ENCODE measurements at places on chromosomes 3 and 15. TPM values are rescaled to one million over a fixed set of nuclear protein-coding genes. Genes with fewer than 3 reads are reported as not detected.
A peak's percentile ranks its signal among the peaks of the same experiment; 100 is the strongest.

DNA sequence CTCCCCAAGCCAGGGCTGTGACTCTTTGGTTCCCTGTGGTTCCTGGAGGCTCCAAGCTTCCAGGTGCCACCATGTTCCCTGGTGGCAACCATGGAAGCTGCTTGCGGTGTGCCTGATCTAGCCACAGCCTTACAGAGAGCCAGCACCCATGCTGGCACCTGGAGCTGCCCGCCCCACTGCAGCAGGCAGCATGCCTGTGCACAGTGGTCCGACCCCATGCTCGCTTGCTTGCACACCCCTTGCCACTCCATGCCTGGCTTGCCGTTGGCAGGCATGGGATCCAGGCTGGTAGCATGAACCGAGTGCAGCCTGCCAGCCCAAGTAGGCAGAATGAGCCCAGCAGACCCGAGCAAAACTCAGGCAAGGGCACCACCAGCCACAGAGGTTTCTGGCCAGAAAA, 53.9 kb downstream of the SLMAP start:
- no peak for DNase-seq

GRCh38 chr3:112745567-112746248, 101.0 kb downstream of the CD200R1L start:
- DNase-seq, result no peak

- DNase-seq, result no peak
These were observed 5.2 kb upstream of the GNAI2 start for GRCh38 chr3:50230794-50231125.

DNA sequence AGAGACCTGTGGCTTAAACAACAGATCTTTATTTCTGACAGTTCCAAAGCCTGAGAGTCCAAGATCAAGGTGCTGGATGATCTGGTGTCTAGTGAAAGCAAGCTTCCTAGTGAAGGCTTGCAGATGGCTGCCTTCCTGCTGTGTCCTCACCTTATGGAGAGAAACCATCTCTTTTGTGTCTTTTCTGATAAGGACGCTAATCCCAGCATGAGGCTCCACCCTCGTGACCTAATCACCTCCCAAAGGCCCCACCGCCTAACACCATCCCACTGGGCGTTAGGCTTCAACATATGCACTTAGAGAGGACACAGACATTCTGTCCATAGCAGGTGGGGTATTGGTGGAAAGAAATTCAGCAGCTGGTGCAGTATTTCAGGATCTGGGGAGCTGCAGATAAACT, 19.8 kb upstream of the LYSMD4 start:
- no peak for DNase-seq

The TUSC7 gene
- not detected for total RNA-seq

DNA sequence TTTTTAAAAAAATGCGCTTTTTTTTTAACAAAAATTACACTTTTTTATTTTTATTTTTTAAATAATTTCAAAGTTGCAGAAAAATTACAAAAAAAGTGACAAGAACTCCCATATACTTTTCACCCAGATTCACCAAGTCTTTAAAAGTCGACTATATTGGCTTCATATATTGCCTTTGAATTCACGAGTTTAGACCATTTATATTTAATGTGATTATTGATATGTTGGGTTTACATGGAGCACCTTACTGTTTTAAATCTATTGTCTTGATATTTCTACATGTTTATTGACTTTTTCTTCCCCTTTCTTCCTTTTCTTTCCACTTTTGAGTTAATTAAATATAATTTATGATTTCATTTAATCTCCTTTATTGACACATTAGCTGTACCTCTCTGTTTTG, 127.2 kb downstream of the OPA1 start:
- DNase-seq, result no peak

DNA sequence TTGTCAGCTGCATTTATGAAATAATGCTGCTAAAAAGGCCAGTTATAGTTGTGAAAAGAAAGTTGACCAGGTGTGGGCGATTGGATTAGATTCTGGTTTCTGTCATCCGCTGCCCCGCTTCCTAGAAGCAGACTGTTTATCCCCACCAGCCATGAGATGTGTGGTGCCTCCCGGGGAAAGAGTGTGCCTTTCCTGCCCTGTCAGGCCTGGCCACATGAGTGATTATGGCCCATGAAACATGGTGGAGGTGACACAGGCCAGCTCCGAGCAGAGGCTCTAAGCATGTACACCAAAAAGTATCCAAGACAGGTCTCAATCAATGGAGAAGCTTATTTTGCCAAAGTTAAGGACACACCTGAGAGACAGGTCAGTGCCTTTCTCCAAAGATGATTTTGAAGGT, 85.4 kb upstream of the ABHD2 start:
- DNase-seq, result no peak

DNA sequence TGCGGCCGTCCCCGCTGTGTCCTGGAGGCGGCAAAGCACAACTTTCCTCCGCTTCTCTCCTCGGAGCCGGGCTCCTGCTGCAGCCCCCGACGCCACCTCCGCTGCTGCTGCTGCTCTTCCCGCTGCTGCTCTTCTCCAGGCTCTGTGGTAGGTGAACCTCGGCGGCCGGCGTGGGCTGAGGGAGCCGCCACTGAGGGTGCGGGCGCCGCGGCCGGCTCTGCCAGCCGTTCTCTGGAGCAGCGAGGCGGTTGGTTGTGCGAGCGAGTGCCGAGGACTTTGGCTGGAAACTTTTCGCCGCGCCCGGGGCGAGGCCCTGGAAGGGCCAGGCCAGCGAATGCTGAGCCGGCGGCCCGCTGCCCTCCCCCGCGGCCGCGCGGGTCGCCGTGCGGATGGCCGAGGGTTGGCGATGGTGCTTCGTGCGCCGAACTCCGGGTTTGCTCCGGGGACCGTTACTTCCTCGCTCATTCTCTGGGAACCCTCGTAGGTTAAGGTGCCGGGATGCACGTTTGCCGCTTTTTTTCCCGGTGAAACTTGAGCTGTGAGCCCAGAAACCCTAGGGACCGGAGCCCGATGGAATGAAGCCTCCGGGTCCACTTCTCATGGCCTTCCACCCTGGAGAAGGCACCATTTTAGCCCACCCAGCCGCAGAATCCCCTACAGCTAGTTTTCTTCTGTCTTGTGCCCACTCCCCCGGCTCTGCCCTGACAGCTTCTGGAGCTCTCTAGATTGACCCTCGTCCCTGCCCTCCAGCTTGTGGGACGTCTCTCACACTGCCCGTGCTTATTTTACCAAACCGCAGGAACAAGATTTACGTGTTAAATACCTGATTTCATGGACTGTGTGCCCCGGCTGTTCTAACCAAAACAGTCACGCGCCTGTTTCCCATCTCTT, 660 bp downstream of the NECTIN3 start:
- peak; percentile 12 for DNase-seq

- DNase-seq, result no peak
These were observed 39.9 kb upstream of the ARHGEF26 start for GRCh38 chr3:154081305-154081704.

DNA sequence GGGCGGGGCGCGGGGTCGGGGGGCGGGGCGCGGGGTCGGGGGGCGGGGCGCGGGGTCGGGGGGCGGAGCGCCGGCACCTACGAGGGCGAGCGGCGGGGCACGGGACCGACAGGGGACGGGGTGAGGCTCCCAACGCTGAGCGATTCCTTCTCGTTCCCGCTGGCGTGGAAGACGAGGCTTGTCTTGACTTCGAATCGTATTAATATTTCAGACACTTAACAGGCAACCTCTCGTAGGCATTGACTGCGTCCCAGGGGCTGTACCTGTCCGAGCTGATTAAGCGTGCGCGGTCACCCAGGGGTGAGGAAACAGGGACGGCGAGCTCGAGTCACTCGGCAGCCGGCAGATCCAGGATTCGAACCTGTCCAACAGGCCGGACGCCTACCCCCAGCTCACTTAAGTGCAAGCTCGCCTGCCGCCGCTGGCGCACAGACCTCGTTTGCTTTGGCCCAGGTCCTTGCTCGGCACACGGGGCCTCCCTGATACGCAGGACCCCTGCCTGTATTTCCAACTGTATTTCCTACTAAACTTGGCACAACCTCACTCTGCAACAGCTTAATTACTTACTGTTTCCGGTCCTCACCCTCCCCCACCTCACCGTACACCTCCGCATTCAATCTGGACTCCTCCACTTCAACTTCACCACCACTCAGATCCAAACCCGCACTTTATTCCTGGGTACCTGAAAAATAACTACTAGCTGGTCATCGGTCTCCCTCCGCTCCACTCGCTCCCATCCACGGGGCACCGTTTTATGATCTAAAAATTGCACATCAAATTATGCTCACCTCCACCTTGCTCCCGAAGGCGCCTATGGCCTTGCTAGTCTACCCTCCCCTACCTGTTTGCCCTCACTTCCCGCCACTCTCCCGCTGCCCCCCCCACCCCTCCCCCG, 722 bp upstream of the ZXDC start:
- DNase-seq, result no peak

All from activated T-cell treated with anti-CD3 and anti-CD28 coated beads, Interleukin-2, amount 50 U/mL, for 4 hours (primary cell).